Fibroblast of mammary gland (primary cell): ENCODE measurements at places on chromosomes 3 and 15.

DNA sequence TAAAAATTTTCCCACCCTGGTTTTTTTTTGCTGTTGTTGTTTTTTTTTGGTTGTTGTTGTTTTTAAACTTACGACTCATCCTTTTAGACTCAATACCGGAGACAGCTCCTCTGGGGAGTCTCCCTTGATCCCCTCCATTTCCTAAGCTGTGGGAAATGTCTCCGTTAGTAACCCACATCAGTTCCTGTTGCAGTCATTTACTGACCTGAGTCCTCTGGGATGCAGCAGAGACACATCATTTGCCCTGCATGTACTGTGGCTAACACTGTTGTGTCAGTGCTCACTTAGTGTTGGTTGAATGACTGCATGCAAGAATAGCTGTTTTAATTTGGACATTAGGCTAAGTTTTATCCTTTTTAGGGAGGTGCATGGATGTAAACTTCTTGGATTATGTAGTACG, 83.8 kb downstream of the MBNL1 start:
- DNase-seq, result peak; percentile 72

DNA sequence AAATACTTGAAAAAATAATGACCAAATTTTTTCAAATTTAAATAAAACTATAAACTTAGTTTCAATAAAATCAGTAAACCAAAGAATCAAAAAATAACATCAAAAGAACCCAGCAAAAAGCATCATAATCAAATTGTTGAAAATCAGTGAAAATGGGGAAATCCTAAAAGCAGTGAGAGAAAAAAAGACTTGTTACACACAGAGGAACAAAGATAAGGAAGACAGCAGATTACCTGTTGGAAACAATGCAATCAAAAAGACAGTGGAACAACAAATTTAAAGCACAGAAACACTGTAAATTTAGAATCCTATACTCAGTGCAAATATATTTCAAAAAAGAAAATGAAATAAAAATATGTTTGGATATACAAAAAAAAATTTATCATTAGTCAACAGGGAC, 156.2 kb upstream of the LMCD1 start:
- no peak for DNase-seq

GRCh38 chr3:184305577-184305976, 6.5 kb downstream of the PSMD2 start:
- DNase-seq, result peak; percentile 38

- no peak for DNase-seq
These were observed 281.1 kb upstream of the PROK2 start for GRCh38 chr3:72065872-72066641.

GRCh38 chr3:129034642-129035041, 25.9 kb upstream of the GP9 start:
- no peak for DNase-seq

DNA sequence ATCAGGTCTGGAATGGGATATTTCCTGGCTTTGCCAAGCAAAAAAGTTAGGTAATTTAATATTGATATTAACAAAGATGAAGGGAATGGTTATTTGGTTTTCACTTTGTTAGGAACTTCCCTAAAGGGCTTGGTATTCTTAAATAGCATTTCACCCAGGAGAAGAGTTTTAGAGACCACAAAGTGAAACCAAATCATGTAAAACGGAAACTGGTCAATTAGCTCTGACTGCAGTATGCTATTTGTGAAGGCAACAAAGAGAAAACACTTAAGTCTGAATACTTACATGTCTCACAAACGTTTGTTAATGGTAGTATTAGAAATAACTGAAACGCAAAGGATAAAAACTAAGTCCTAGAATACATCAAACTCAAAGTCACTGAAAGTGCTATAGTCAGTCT, 32.4 kb upstream of the SETMAR start:
- DNase-seq, result no peak
